Omental fat pad (tissue), 4 donors: ENCODE measurements at places on chromosomes 4 and X.

- no peak for DNase-seq
Measured at GRCh38 chrX:32483534-32484136, 727.7 kb downstream of the DMD start.

GRCh38 chrX:110346681-110347080, 12.0 kb upstream of the RTL9 start:
- DNase-seq = no peak

GRCh38 chr4:176767183-176767582, 25.5 kb downstream of the VEGFC start:
- no peak for DNase-seq

DNA sequence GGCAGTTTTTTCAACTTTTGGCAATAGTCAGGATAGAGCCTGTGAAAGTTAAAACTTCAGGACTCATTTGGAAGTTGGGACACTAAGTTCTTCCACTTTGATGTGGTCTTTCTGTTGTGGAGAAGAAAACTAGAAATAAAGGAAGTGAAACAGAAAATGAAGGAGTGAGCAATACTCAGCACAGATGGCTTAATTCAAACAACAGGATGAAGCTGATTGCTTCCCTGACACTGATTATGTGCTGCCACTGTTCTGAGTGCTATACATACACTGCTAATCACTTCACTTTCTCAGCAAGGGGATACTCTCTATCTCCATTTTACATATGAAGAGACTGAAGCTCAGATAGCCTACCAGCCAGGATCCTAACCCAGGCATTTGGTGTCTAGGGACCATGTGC, 235.1 kb upstream of the CPEB2 start:
- DNase-seq = no peak

DNA sequence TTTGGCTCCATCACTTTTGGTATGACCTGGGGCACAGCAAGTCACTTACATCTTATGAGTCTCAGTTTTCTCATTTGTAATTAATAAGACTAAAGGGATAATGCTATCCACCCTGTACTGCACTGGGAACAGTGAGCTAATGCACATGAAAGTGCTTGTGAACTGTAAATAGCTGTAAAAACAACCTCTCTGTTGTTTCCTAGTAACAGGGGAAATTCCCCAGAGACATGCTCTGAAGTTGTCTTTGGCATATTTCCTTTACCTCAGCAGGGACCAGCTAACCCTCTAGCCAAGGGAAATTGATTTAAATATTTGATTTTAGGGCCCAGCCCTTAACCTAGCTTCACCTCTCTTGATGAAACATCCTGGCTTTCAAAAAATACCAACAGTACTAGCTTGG, 6.1 kb upstream of the CYSLTR1 start:
- DNase-seq = no peak

- DNase-seq = no peak
Measured at GRCh38 chrX:150477371-150477770, 91.0 kb upstream of the MTM1 start.

GRCh38 chr4:40719008-40719623, 30.6 kb upstream of the NSUN7 start:
- no peak for DNase-seq

DNA sequence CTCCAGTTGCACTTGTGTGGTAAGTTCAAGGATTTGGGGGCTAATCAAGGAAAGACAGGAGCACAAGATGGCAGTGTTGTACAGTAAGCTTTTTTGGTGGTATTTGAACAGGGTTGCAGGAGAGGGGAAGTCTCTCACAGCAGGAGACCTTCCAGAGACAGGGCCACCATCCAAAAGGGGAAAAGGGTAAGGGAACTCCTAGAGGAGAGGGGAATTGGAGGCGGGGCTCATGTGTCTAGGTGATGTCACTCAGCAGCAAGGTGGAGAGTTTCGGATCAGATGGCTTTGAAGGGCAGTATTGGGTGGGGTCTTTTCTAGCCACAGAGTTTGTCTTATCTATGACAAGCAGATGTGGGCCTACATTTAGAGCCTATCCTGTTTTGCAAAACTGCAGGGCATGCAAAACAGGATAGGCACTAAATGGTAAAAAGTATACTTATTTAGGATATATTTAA, 13.4 kb upstream of the RNF175 start:
- no peak for DNase-seq

DNA sequence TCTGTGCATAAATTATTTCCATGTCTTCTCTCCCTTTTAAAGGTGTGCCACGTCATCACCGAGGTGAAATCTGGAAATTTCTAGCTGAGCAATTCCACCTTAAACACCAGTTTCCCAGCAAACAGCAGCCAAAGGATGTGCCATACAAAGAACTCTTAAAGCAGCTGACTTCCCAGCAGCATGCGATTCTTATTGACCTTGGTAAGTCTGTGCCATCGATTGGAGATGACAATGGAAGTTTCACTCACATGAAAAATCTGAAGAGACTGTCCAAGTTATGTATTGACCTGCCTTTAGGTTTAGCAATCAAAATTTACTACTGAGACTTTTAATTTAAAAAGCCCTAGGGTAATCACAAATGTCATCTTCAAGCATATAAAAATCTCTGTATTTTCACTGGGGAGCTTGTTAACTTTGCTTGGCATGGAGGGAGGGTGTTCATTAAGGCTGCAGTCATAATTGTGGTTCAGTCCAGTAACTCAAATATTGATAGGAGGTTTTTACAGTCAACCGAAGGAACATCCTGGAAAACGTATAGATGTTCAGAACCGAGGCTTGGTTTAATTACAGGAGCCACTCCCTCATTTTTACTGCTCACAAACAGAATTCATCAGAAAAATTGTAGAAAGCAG, 142.9 kb downstream of the PTTG2 start:
- DNase-seq = no peak
